Inflammatory macrophage treated with lipopolysaccharide for 4 hours (primary cell): ENCODE measurements at places on chromosomes 6 and 20.
A peak's percentile ranks its signal among the peaks of the same experiment; 100 is the strongest.

DNA sequence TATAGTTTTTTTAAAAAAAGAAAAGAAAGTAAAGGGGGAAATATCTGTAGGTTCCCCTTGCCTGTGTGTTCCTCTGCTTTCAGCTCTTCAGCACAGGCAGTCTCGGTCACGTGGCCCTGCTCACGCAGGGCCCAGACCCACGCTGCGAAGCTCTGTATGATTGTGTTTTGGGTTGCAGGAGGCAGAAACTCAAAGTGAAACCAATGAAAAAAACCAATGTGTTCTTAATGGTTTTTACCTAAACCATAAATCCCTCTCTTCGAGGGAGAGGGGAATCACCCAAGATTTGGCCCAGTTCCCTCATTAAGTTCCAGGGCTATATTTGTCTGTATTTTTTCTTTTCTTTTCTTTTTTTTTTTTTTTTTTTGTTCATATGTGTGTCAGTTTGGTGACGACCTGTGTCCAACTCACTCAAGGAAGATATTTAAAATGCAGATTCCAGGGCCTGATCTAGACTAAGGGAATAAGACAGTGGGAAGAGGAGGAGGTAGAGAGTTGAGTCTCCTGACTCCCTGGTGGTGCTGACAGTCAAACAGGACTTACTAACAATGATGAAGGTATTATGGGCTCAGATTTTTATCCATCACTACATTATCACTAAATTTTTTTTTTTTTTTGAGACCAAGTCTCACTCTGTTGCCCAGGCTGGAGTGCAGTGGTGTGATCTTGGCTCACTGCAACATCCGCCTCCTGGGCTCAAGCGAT lies 33.8 kb upstream of the RREB1 start:
- peak; percentile 95 for DNase-seq

DNA sequence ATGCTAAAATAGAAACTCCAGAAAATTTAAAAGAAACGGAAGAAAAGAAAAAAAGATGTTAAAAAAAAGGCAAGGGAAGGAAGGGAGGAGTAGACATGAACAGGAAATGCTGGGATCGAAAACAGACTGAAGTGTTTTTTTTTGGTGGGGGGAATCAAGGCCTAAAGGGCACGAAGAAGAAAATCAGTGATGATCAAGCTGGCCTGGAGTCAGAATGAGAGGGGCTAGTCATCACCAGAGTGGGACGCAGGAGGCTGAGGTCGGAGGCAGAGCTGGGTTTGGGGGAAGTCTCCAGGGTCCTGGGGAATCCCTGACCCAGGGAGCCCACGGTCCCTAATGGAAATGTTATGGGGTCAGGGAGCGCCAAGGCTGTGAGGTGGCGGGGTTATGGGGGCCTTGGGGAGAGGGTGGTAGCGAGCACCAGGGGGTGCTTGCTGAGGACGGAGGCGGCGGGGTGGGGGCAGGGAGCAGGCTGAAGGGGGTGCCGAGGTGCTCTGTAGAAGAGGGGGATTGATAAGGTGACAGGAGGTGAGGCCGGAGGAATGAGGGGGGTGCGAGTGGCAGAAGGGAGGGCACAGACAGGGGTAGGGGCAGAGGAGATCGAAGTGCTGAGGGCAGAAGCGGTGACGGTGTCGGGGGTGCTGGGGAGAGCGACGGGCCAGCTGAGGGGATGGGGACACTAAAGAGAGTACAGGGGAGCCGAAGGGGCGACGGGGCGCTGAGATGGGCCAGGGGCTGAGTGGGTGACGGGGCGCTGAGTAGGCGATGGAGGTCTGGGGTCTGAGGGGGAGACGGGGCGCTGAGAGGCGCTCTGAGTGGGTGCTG lies 684 bp downstream of the ZNFX1 start:
- peak; percentile 67 for DNase-seq

DNA sequence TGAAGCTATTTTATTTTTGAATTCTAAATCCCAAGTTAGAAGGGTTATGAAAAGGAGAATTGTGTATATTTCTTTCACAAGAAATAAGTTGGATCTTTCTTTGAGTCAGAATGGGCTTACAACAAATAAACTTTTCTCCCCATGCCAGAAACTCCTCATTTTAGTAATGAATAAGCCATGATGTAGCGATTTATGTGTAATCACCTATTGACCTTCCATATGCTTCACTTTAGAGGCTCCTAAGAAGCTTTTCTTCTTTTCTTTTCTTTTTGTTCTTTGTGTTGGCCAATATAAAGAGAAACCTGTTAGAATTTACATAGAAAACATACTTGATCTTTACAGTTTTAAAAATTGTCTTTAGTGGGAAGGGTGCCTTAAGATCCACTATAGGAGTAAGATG lies 370.2 kb downstream of the UTRN start:
- DNase-seq, result peak; percentile 29

DNA sequence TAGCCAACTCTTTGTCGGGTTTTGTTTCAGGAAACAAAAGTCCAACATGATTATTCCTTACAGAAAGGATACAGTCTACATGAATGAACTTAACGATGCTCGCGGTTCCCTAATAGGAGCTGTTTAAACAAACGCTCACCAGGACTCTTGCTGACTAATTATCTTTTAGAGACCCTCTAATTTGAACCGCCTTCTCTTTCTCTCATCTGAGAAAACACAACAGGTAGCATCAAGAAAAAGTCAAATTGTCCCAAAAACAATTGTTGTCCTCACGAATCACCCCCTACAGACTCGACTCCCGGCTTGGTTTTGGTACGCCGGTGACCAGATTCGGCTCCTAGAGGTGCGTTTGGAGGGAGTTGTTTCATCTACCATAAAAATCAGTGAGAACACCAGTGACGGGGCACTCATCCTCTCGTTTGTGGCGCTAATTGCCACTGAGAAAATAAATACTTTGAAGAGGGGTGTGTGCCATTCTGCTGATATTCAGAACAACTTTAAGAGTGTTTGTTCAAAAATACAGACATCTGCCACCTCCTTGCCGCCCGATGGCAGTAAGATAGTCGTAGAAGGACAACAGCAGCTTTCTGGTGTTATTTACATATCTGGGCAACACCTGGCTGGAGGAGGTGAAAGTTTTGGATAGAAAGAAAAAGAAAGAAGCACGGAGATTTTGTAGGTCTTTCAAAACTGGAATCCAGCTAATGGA lies 1.1 kb upstream of the SIM1 start:
- no peak for DNase-seq

- no peak for DNase-seq
Measured at GRCh38 chr20:5718896-5719595, 31.2 kb upstream of the SHLD1 start.

DNA sequence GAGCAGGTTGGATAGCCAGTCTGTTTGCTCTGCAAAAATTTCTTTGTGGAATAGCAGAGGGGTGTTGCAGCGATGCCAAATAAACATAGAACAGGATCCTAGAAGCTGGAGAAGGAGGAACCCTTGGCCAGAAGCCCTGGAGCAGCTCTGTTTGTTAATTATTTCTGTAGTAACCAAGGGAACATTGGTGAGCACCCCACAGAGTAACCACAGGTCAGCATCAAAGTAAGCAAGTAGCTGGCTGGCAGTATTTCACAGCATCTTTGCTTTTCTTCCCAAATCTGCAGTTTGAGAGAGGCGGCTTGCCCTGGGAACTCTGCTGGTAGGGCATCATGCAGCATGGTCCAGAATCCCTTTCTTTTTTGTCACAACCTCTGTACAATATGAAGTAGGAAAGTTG lies 12.7 kb upstream of the APMAP start:
- DNase-seq, result no peak

DNA sequence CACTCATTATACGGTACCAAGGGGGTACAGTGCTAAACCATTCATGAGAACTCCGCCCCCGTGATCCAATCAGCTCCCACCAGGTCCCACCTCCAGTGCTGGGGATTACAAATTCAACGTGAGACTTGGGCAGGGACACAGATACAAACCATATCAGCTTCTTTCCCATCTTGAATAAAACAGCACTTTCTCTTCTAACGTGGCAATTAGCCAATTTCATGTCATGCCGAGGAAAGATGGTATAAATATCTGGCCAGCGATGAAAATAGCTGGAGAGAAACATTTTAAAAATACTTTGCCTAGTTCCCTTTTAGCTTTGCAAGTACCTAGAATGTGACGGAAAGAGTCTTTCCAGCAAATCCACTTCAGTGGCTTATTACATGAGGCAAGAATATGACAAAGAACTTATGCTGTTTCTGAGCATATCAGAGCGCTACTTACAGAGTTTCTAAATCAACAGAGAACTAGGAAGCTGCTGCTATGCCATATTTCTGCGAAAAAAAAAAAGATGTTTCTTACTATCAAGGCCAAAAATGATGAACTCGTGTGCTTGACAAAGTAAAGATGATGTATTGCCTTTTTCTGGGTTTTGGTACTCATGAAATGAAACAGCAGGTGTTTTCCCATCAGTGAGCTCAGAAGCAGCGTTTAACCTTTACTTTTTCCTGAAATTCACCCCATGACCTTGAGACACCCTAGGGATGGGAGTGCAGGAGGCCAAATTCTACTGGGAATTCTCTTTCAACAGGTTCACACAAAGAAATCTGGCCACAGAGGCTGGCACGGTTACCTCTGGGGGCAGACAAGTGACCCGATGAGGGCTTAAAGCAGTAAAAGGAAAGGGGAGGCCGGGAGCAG lies 37.9 kb downstream of the AGPAT4 start:
- DNase-seq, result peak; percentile 72

DNA sequence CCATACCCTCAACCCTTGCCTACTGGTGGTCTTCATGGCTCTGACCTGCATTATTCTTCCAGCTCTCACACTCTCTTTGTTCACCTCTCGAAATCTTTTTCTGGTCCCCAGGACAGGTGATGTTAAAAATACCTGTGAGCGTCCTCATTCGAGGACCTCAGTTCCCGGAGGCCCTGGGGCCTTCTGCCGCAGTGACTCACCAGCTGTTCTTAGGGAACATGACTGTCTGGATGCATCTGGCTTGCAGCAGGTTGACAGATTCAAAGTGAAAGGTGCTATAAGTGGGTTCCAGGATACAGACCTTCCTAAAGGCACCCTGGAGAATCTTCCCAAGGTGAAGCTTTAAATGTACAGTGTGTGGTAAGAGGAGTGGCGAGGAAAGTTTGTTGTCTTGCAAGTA lies 210.4 kb upstream of the KCNG1 start:
- no peak for DNase-seq

DNA sequence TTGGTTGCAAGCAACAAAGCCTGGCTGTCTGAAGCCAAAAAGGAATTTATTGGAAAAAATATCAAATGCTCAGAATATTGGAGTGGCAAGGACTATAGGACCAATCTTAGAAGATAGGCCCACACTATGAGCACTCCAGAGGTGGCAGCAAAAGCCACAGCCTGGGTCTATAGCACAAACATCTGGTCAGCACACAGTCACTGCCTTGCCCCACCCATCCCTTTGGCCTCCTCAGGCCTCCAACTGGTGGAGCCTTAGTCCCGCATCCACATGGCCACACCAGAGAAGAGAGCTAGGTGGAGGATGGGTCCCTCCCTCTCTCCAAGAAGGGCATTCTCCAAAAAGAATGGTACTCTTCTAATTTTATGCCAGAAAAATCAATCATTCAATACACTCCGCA lies 14.0 kb downstream of the NUDT3 start:
- DNase-seq, result no peak

- DNase-seq, result peak; percentile 24
Measured at GRCh38 chr20:57672164-57672563, 37.7 kb downstream of the PMEPA1 start.

DNA sequence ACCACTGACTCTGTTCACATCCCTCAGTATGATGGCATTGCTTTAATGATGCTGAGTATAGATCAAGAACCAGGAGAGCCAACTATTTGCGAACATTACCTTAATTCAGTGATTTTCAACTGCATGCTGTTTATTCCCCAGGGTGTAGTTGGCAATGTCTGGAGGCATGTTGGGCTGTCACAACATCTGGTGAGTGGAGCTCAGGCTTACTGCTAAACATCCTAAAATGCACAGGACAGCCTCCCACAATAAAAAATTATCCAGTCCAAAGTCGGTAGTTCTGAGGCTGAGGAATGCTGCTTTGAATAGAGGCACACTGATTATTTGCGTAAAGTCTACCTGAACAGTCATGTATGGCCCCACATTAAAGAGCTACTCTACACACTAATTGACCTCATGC lies 94.8 kb upstream of the OPRM1 start:
- DNase-seq, result no peak

GRCh38 chr6:112332274-112332673 lies 14.9 kb upstream of the RFPL4B start:
- DNase-seq, result no peak

GRCh38 chr6:21461844-21462518 lies 131.6 kb upstream of the SOX4 start:
- no peak for DNase-seq

DNA sequence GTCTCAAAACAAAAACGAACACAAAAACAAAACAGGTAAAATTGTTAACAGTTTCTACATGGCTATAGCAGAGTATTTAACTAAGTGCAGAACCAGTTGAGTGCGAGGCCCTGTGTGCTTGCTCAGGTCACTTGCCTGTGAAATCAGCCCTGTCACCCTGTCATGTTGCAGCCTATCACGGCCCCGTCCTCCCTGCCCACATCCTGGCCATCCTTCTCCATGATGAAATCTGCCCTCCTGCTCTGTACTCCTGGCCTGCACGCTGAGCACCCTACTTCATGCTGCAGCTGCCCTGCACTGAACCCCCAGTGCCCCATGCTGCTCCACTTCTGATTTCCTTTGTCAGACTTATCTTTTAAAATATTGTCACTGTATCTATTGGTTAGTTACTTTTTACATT lies 62.4 kb downstream of the DTD1 start:
- no peak for DNase-seq

DNA sequence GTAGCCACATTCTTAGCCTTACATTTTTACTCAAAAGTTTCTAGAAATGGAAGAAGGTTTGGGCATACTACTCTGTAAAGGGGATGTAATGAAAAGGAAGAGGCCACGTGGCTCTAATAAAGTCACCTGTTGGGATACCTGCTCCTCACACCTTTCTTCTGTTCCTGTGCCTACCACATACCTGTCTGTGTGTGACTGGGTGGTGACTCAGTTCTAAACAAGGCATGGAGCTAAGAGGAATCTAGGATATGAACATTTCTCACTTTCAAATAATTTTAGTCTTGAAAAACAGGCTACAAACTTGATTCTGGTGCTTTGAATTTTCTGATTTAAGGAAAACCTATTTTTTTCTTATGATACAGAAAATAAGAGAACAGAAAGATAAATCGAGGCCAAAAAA lies 363.6 kb downstream of the RFPL4B start:
- no peak for DNase-seq

DNA sequence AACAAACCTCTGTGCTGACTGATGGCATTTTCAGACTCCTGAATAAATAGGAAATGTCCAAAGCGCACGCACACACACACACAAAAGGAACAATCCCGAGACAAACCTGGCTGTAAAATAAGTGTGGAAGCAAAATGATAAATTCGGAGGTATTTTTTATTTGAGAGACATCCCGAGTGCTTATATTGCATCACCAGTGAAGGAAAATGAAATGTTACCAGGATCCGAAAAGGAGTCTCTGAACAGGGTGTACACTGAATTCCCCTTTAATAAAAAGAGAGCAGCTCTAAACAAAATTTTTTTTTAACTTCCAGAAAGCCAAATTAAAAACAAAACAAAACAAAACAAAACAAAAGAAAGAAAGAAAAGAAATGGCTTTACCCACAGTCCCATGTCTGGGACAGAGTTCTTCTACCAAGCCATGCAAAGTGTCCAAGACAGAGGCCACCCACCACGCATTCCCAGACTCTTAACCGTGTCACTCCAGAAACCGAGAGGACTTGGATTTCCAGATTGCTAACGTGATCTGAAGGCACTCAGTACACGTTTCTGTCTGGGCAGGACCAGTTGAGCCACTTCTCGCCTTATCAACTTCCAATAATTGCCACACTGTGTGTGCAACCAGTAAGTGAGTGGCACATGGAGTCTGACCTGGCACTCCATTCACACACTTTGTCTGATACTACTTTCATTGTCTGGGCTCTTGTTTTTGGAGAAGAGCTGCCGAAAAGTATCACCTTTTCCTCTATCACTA lies 817 bp downstream of the ME1 start:
- DNase-seq, result peak; percentile 12

- peak; percentile 96 for DNase-seq
Measured at GRCh38 chr6:138593124-138593877, 94.0 kb upstream of the NHSL1 start.
